Purkinje cell (primary cell): ENCODE measurements at places on chromosomes 2 and 18. TPM values are rescaled to one million over a fixed set of nuclear protein-coding genes. Genes with fewer than 3 reads are reported as not detected.

The ZNF521 gene
- polyA plus RNA-seq, result 2.7 and 4.3 TPM in 2 replicates

The DNAJC27 gene
- 17.2 and 26.4 TPM in 2 replicates for polyA plus RNA-seq

The FBXO15 gene
- polyA plus RNA-seq, result 9.5 and 25.9 TPM in 2 replicates

The MARCHF4 gene
- polyA plus RNA-seq, result 0.17 and 0.24 TPM in 2 replicates

The RASGRP3 gene
- 1.6 and 5.7 TPM in 2 replicates for polyA plus RNA-seq

The TRIM43B gene
- polyA plus RNA-seq, result not detected in 2 replicates

The C2orf66 gene
- polyA plus RNA-seq, result 1.8 TPM in 1 of 2 replicates, not detected in the other

The IMMT gene
- polyA plus RNA-seq, result 183 and 193 TPM in 2 replicates

The EIF2AK2 gene
- polyA plus RNA-seq, result 18.6 and 24.0 TPM in 2 replicates

The FAM124B gene
- 2.5 and 2.8 TPM in 2 replicates for polyA plus RNA-seq

The GALR1 gene
- polyA plus RNA-seq, result 0.32 TPM in 1 of 2 replicates, not detected in the other

The SERPINB13 gene
- not detected in 2 replicates for polyA plus RNA-seq

The NFU1 gene
- 47.6 and 92.5 TPM in 2 replicates for polyA plus RNA-seq

The LIMS3 gene
- not detected in 2 replicates for polyA plus RNA-seq

The CXCR1 gene
- not detected in 2 replicates for polyA plus RNA-seq

The NMUR1 gene
- polyA plus RNA-seq, result not detected in 2 replicates

The REG3A gene
- polyA plus RNA-seq, result not detected in 2 replicates

The CRYGC gene
- polyA plus RNA-seq, result not detected in 2 replicates

The TDRD15 gene
- polyA plus RNA-seq, result not detected in 2 replicates

The ERBB4 gene
- polyA plus RNA-seq, result 4.9 and 8.0 TPM in 2 replicates

The SNED1 gene
- polyA plus RNA-seq, result 0.66 and 2.8 TPM in 2 replicates

The CFC1 gene
- polyA plus RNA-seq, result 0.39 and 0.85 TPM in 2 replicates

The UBE2F gene
- polyA plus RNA-seq, result 60.7 and 66.5 TPM in 2 replicates

The TSPYL6 gene
- polyA plus RNA-seq, result not detected in 2 replicates

The GALNT14 gene
- 18.8 TPM in 1 of 2 replicates, not detected in the other for polyA plus RNA-seq

The GPBAR1 gene
- not detected in 2 replicates for polyA plus RNA-seq

The BCL11A gene
- polyA plus RNA-seq, result 195 and 215 TPM in 2 replicates

The RUFY4 gene
- polyA plus RNA-seq, result not detected in 2 replicates

The EVX2 gene
- not detected in 2 replicates for polyA plus RNA-seq

The C1QL2 gene
- polyA plus RNA-seq, result not detected in 2 replicates

The UGT1A9 gene
- polyA plus RNA-seq, result not detected in 2 replicates

The MYO7B gene
- not detected in 2 replicates for polyA plus RNA-seq

The PPP1R1C gene
- 2.3 and 3.5 TPM in 2 replicates for polyA plus RNA-seq

The CCDC141 gene
- polyA plus RNA-seq, result 2.9 and 6.1 TPM in 2 replicates

The SERPINB4 gene
- polyA plus RNA-seq, result 0.55 TPM in 1 of 2 replicates, not detected in the other

The UGT1A8 gene
- polyA plus RNA-seq, result not detected in 2 replicates

The MC2R gene
- polyA plus RNA-seq, result not detected in 2 replicates

The CEP192 gene
- polyA plus RNA-seq, result 9.7 and 11.2 TPM in 2 replicates

The RMC1 gene
- polyA plus RNA-seq, result 233 and 351 TPM in 2 replicates

The DSC3 gene
- polyA plus RNA-seq, result not detected in 2 replicates

The ZAP70 gene
- not detected in 2 replicates for polyA plus RNA-seq

The C2orf15 gene
- 1.5 and 4.8 TPM in 2 replicates for polyA plus RNA-seq

The PARD3B gene
- polyA plus RNA-seq, result 1.6 and 2.1 TPM in 2 replicates

The PTRHD1 gene
- 74.9 and 90.1 TPM in 2 replicates for polyA plus RNA-seq

The TWIST2 gene
- polyA plus RNA-seq, result not detected in 2 replicates
